Stimulated activated CD8-positive, alpha-beta memory T cell treated with anti-CD3 and anti-CD28 coated beads, Interleukin-15, amount 100 ng/mL, for 24 hours (primary cell): ENCODE measurements at places on chromosomes 1 and 21.
A peak's percentile ranks its signal among the peaks of the same experiment; 100 is the strongest.

- no peak for DNase-seq
Observed at GRCh38 chr1:208929575-208929974, 653.9 kb upstream of the CAMK1G start.

GRCh38 chr1:43414634-43415223, 25.0 kb downstream of the SZT2 start:
- peak; percentile 18 for DNase-seq

DNA sequence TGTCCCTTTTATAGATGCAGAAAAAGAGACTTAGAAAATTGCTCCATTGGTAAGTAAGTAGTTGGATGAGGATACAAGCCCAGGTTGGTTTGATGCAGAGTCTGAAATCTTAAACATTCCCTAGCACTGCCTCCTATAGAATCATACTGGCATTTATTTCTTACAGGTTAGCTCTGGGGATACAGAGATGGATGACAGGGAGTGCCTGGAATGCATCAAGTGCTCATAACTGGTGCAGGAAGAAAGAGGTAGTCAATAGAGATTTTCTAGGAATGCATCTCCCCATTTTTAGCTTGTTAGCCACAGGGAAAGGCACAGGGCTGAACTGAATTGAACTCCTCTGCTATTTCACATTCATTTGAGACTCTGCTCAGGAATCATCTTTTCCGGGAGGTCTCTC, 269.0 kb upstream of the USP24 start:
- no peak for DNase-seq

- DNase-seq, result no peak
Observed at GRCh38 chr1:212557739-212558692, 50.5 kb upstream of the ATF3 start.

- DNase-seq, result no peak
Observed at GRCh38 chr1:150106341-150106740, 38.8 kb downstream of the VPS45 start.

DNA sequence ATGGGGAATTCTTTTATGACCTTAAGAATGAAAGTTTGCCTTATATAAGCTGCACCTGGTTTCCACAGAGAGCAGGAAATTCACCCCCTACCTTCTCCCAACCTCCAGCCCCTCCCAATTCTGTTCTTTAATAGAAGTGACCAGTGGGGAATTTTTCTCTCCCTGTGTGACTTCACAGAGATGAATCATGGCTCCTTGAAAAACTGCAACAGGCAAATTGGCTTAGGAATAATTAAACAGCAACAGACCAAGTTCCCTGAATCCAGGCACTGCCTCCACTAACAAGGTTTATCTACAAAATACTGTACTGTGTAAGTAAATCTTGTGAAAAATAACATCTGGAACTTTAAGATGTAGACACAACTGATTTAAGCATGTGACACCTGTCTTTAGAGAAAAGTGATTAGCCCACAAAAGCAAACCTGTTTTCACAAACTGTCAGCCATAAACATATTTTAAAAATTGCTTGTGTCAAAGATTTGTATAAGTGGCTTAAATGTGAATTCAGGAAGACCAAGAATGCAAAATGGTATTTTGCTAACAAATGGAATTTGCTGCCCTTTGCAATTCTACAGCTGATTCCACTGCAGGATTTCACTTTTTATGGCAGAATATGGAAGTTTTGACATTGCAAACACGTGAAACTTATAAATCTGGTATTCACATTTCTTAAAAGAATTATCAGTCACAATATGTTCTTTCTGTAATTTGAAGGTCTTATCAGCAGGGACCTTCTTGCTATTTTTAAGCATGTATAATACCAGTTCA, 54.0 kb downstream of the ALG14 start:
- no peak for DNase-seq

- DNase-seq, result no peak
Observed at GRCh38 chr1:89631816-89632656, 884 bp upstream of the LRRC8C start.

DNA sequence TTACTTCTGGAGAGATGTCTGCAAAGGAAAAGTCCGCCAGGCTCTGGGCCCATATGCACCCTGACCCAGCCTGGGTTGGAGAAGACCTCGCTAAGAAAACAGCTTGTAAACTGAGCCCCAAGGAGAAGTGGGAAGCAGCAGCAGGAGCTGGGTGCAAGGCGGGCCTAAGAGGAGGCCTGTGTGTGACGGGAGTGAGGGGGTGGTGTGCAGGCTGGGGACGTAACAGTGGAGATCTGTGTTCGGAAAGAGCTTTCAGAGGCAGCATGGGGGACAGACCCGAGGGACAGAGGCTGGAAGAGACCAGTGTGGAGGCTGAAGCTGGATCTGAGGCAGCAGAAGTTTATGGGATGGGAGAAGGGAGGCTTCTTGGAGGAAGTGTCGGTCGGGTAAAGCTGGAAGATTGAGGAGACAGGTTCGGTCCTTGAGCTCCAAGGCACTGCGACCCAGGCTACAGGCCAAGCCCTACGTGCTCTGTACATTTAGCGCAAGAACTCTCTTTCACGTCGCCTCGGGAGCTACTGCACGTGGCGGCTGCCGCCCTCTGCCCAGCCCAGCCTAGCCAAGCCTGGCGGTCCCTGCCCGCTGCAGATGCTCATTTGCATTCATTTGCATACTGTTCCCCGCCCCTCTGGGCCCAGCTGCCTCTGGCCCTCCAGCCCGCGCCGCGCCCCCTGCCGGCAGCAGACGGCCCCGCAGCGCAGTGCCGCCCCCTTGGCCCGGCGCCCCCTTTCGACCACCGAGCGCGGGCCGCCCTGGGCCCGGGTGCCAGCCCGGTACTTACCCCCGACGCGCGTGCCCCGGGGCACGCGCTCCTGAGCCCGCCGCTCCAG, 6.3 kb downstream of the HPCA start:
- DNase-seq, result no peak

GRCh38 chr1:36517011-36517771, 34.5 kb upstream of the CSF3R start:
- DNase-seq, result no peak

GRCh38 chr1:211183747-211184313, 49.9 kb upstream of the KCNH1 start:
- no peak for DNase-seq

DNA sequence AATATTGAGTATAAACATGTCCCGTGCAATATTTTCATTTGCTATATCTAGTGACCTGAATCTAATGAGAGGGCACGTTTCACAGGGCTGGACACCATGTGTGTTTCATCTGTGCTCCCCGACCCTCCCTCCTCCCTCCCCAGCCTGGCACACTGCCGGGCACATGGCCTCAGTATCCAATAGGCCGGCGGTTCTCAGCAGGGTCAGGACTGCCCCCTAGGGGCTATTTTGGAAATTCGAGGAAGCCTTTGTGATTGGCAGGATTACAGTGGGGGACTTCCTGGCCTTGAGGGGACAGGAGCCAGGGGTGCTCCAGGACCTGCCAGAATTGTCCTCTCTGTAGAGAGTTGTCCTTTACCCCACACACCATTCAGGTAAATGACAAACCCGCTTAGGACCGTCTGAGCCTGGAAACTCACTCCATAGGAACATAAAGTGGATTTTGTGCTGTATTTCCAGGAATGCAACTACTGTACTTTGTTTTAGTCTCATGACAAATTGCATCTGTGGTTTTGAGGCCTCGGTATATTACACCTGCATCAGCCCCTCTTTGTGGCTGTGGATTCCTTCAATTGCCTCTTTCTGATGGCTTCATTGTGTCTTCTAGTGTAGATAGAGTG, 109.5 kb upstream of the SIM2 start:
- no peak for DNase-seq

GRCh38 chr1:75901371-75901770, 30.8 kb downstream of the ASB17 start:
- no peak for DNase-seq

DNA sequence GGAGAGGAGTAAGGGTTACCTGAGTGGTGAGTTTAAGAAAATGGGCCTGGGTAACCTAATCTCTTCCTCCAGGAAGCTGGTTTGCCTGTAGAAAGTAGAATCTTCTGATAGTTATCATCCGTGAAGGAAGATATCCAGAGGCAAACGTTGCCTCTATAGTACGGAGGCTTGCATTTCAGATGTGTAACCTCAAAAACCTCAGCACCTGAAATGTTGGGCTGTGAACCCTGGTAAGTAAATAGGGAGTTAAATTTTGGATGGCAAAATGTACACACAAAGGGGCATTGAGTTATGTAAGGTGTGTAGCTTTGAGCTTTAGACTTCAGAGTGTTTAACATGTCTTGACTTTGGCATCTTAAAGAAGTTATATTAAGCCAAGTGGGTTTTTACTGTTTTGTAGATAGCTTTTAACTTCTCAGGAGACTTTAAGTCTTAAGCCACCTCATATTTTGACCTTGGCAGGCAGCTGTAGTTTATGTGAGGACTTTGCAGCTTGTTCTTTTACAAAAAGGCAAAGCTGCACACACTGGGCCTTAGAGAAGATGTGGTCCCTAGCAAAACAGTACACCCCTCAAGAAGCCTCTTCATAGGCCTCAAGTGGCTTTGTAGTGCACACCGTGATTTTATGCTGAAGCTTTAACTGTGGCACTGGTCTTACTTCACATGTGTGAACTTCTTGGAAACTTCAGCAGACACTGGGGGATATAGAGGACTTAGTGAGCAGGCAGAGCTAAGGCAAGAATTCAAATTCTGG, 83.4 kb downstream of the SNRPE start:
- no peak for DNase-seq

DNA sequence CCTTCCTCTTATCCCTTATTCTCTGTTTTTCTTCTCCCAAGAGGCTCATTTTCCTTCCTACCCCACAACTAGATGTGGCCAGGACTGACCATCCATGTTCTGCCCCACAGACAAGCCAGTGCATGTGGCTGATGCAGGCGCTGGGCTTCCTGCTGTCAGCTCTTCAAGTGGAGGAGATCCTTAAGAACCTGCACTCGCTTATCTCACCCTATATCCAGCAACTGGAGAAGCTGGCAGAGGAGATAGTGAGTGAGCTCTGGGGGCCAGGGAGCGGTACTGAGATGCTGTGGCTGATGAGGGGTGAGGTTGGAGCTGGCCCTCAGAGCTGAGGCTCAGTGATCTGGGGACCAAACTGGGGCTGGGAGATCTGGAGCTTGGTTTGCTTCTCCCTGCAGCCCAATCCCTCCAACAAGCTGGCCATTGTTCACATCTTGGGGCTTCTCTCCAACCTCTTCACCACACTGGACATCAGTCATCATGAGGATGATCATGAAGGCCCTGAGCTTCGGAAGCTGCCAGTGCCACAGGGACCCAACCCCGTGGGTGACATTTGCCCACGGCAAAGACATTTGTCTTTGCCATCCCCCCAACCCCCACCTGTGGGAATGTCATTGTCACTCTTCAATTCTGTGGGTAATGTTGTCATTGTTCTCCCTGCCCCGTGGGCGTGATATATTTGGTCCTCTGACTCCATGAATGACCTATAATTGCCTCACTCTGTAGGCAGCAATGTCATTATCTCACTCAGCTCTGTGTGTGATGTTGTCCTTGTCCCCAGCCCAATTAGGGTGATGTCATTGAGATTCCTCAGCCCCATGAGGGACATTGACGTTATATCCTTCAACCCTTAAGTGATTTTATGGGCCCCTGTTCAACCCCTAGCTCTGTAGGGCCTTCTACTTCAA, 11.2 kb upstream of the DPH2 start:
- no peak for DNase-seq

- DNase-seq, result no peak
Observed at GRCh38 chr1:110068646-110069403, 1.6 kb downstream of the ALX3 start.

DNA sequence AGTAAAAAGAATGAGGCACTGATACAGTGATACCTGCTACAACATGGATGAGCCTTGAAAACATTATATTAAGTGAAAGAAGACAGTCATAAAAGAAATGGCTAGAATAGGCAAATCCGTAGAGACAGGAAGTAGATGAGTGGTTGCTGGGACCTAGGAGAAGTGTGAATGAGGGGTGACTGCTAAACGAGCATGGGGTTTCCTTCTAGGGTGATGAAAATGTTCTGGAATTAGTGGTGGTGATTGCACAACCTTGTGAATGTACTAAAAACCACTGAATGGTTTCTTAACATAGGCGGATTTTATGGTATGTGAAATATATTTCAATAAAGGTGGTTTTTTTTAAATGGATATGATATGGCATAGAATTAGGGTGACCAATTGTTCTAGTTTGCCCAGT, 12.6 kb upstream of the SERINC2 start:
- DNase-seq, result no peak

DNA sequence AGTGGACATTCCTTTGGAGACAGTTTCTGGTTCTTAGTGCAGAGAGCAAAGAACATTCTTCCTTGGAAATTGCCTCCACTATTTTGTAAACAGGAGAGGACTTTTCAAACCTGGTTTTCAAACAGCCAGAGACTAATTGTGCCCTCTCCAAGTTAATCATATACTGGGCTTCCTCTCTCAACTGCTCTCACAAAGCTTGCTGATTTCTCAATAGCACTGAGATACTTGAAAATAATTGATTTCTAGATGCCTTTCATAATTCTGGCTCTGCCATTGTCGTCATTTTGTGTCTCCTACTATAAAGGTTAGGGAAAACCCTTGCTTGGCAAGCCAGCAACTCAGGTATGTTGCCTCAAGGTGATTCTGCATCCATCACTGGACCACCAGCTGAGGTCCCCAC, 56.0 kb downstream of the KCNJ15 start:
- DNase-seq, result no peak

DNA sequence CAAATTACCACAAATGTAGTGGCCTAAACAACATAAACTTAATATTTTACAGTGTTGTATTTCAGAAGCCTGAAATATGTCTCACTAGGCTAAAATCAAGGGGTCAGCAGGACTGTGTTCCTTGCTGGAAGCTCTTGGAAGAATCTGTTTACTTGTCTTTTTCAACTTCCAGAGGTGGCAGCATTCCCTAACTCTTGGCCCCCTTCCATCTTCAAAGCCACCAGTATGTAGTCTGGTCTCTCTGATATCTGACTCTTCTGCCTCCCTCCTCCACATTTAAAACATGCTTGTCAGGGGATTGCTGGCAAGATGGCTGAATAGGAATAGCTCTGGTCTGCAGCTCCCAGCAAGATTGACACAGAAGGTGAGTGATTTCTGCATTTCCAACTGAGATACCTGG, 567.5 kb downstream of the PLA2G4A start:
- DNase-seq, result no peak

DNA sequence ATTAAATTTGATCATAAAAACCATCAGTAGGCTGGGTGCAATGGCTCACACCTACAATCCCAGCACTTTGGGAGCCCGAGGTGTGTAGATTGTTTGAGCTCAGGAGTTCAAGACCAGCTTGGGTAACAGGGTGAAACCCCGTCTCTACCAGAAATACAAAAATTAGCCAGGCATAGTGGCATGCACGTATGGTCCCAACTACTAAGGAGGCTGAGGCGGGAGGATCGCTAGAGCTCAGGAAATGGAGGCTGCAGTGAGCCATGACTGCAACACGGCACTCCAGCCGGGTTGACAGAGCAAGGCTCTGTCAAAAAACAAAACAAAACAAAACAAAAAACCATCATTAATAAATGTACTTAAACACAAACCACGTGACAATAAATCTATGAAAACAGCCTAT, 61.0 kb downstream of the ARID4B start:
- DNase-seq, result no peak

DNA sequence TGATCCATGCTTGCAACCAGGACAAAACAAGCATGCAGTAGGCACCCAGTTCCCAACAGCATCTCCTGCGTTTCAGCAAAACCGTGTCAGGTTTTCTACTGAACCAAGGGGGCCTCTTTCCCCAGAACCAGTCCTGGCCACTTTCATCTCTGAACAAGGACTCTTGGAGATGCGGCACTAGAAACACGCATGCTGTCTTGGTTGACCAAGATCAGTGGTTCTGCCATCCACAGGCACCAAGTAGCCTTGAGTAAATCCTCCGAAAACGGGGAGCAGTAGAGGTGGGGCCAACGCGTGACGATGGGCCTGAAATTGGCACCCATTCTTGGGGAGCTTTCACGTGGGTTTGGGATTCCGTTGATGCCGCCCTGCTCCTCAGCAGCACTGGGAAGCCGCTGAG, 62.5 kb upstream of the AJAP1 start:
- no peak for DNase-seq

- no peak for DNase-seq
Observed at GRCh38 chr1:21326861-21327344, 36.6 kb upstream of the ECE1 start.
